ENCODE measurements at places on chromosomes 6 and 20.
A peak's percentile ranks its signal among the peaks of the same experiment; 100 is the strongest.

- H3K27ac ChIP-seq, result peak overlapping the region; percentile 65
- H3K27me3 ChIP-seq, result no peaks in the 10 kb centered on the region
- DNase-seq, result no peak
- no peaks in the 10 kb centered on the region for H3K36me3 ChIP-seq
- no peaks in the 10 kb centered on the region for H3K4me1 ChIP-seq
- no peak overlapping the region for H3K4me3 ChIP-seq
Measured at GRCh38 chr6:44049163-44049988, 77.9 kb downstream of the MRPL14 start.

DNA sequence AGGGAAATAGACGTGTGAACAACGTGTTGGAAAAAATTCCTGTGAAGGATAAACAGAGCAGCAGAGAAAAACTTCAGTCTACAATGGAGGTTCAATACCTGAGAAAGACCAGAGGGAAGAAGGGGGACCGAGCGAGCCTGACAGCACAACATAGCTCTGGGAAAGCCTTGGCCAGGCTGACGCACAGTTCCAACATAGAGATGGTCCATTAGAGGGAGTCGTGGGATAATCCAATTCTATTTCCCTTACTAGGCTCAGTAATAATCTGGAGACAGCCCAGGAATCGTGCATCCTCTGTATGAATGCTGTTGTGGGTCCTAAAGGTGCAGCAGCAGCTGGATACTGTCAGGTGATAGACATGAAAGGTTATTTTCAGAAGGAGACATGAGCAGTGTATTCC lies 370.8 kb upstream of the BTBD3 start:
- no peak overlapping the region for H3K27ac ChIP-seq
- H3K4me1 ChIP-seq, result no peaks in the 10 kb centered on the region
- no peak for DNase-seq
- H3K36me3 ChIP-seq, result no peaks in the 10 kb centered on the region
- no peaks in the 10 kb centered on the region for H3K27me3 ChIP-seq
- H3K4me3 ChIP-seq, result no peak overlapping the region

DNA sequence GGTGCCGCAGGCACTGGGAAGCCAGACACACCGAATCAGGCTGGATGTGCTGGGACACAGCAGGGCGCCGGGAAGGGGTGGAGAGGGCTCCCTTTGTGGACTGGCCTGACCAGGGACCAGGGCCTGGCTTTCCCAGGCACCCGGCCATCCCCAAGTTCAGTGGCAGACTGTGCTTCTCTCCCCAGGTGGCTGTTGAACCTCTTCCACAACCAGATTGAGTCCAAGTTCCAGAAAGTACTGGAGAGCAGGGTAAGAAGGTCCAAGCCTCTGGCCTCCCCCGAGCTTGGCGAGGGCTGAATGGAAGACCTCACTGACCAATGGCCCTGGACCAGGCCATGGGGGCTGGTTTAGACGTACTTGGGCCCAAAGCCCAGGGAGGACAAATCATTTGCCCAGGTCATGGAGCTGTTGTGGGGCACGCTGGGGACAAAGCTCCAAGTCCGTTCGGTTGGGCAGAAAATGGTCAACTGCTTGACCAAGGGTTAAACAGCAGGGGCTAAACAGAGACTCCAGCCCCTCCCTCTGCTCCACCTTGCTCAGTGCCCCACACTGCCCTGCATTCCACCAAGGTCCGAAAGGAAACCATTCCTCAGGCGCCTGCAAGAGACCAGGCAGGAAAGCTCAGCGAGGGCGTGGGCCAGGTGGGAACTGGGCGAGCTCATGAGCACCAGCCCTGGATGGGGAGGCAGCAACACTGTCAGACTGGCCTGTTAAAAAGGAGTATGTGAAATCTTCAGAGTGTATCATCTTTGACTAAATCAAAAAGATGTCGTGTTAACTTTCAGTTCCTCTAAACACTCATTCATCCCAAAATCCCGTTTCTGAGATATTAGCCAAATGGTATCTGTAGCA lies 9.1 kb downstream of the LBP start:
- no peak overlapping the region for H3K27ac ChIP-seq
- H3K4me1 ChIP-seq, result no peaks in the 10 kb centered on the region
- no peaks in the 10 kb centered on the region for H3K27me3 ChIP-seq
- H3K4me3 ChIP-seq, result no peak overlapping the region
- no peak for DNase-seq
- H3K36me3 ChIP-seq, result no peaks in the 10 kb centered on the region

GRCh38 chr6:53048431-53049195 lies 16.6 kb upstream of the FBXO9 start:
- H3K27me3 ChIP-seq, result no peaks in the 10 kb centered on the region
- peaks cover 22% of the 10 kb centered on the region for H3K4me1 ChIP-seq
- H3K27ac ChIP-seq, result no peak overlapping the region
- no peak overlapping the region for H3K4me3 ChIP-seq

- no peak overlapping the region for H3K27ac ChIP-seq
- no peak overlapping the region for H3K4me3 ChIP-seq
- H3K36me3 ChIP-seq, result no peaks in the 10 kb centered on the region
Measured at GRCh38 chr20:23162887-23163286, 76.8 kb upstream of the CD93 start.

DNA sequence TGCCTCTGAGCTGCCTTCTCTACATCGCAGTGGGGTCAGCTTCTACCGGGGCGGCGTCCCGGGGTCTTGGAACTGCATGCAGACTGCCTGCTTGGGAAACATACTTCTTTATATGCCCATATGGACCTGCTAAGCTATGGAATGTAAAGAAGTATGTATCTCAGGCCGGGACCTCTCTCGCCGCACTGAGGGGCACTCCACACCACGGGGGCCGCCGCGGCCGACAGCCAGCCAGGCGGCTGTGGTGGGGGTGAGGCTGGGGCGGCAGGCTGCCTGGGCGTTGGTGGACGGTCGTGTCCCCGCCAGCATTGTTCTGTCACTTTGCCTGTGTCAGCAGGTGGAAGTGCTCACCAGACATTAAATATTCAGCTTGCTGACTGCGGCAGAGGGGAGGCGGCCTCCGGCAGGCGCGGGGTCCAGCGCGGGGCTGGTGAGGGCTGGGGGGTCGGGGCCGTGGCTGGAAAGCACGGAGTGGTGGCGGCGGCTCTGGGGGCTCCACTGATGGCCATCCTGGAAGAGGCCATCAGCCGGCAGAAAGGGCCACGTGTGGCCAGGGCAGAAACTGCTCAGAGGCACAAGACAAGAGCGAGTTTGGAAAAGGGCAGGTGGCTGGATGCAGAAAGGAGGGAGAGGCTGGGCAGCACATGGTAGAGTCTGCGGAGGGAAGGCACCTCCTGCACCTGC lies 78.6 kb upstream of the GATA5 start:
- peaks cover 63% of the 10 kb centered on the region for H3K36me3 ChIP-seq
- H3K4me3 ChIP-seq, result peak overlapping the region; percentile 63
- H3K27ac ChIP-seq, result peak overlapping the region; percentile 92
- H3K27me3 ChIP-seq, result no peaks in the 10 kb centered on the region
- peaks cover 59% of the 10 kb centered on the region for H3K4me1 ChIP-seq
- no peak for DNase-seq

DNA sequence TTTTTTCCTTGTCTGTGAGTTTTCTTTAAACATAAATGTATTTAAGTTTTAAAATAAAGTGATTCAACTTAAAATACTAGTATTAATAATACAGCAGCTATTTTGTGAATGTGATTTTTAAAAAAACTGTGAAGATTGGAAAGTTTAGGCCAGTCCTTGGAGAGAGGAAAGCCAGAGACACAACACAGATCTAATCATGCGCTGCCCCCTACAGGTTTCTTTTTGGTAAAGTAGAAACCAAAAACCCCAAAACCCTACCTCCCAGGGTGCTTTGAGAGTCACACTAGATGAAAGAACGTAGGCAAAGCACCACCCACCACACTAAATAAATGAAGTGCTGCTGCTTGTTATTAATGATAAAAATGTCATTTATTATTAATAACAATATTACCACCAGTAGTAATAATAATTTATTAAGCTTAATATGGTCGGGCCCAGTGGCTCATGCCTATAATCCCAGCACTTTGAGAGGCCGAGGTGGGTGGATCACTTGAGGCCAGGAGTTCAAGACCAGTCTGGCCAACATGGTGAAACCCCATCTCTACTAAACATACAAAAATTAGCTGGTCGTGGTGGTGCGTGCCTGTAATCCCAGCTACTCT lies 33.7 kb downstream of the SLC9A8 start:
- no peak overlapping the region for H3K27ac ChIP-seq
- H3K4me1 ChIP-seq, result peaks cover 5% of the 10 kb centered on the region
- no peaks in the 10 kb centered on the region for H3K27me3 ChIP-seq
- peaks cover 20% of the 10 kb centered on the region for H3K36me3 ChIP-seq
- no peak for DNase-seq
- H3K4me3 ChIP-seq, result no peak overlapping the region

DNA sequence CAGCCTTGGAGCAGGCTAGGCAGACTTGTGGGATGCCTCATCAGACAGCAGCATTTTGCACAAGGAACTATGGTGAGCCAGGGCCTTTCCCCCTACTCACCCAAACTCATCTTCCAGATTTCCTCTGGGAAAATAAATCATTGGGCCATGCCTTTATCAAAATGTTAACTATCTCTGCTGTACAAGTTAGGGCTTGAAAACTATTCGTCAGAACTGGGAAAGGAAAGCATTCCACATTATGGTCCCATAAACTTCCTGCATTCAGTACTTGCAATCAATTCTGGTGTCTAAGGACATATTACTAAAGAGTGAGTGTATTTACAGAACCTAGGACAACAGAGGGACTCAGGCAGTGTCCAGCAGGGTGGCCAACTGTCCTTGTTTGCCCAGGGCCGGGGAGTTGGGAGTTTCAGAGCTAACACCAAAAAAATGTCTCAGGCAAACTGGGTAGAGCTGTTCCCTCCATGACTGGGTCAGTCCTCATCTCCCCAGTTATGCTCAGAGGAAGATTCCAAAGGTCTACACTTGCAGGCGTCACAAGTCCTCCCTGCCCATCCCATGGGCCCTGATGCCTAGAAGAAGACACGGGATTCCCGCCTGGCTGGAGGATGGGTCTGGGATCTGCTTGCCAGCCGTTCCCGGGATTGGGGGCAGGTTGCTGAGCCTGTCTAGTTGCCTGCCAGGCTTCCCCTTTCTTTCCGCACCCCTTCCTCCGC lies 72.2 kb downstream of the SLC22A3 start:
- H3K27me3 ChIP-seq, result no peaks in the 10 kb centered on the region
- peak overlapping the region; percentile 46 for H3K27ac ChIP-seq
- no peak for DNase-seq

GRCh38 chr6:129672881-129673631 lies 36.9 kb downstream of the ARHGAP18 start:
- no peaks in the 10 kb centered on the region for H3K27me3 ChIP-seq
- no peak overlapping the region for H3K4me3 ChIP-seq
- H3K27ac ChIP-seq, result peak overlapping the region; percentile 58
- H3K4me1 ChIP-seq, result no peaks in the 10 kb centered on the region
- no peaks in the 10 kb centered on the region for H3K36me3 ChIP-seq

- H3K27me3 ChIP-seq, result no peaks in the 10 kb centered on the region
- no peak overlapping the region for H3K4me3 ChIP-seq
- no peaks in the 10 kb centered on the region for H3K36me3 ChIP-seq
- no peak for DNase-seq
- peaks cover 22% of the 10 kb centered on the region for H3K4me1 ChIP-seq
- H3K27ac ChIP-seq, result no peak overlapping the region
Measured at GRCh38 chr6:1766654-1767053, 156.9 kb downstream of the FOXC1 start.

- DNase-seq, result no peak
- no peaks in the 10 kb centered on the region for H3K27me3 ChIP-seq
- H3K4me3 ChIP-seq, result no peak overlapping the region
- no peaks in the 10 kb centered on the region for H3K4me1 ChIP-seq
Measured at GRCh38 chr20:51276296-51276695, 253.4 kb upstream of the KCNG1 start.

DNA sequence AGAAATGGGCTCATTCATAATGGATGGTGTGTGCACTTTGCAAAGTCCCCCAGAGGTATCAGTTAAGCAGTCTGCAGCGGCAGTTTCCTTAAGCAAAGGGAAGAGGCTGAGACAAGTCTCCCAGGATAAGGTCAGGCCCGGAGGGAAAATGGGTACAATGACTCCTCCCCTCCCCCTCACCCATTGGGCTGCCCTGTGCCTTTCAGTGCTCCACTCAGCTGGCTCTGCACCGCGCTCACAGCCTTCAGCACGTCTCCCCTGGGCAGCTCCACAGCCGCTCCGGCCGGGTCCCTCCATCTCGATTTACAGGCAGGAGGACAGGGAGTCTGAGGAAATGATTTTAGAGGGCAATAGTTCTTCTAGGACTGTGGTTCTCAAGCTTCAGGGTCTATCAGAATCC lies 264.8 kb downstream of the LRFN2 start:
- H3K36me3 ChIP-seq, result no peaks in the 10 kb centered on the region
- no peak for DNase-seq
- no peak overlapping the region for H3K4me3 ChIP-seq
- H3K27ac ChIP-seq, result no peak overlapping the region
- H3K4me1 ChIP-seq, result no peaks in the 10 kb centered on the region

GRCh38 chr6:3208098-3208774 lies 19.2 kb downstream of the TUBB2B start:
- H3K4me1 ChIP-seq, result peaks cover 5% of the 10 kb centered on the region
- DNase-seq, result peak; percentile 73
- no peaks in the 10 kb centered on the region for H3K36me3 ChIP-seq

GRCh38 chr6:165661664-165662025 lies 1.4 kb downstream of the PDE10A start:
- DNase-seq, result no peak
- H3K27ac ChIP-seq, result peak overlapping the region; percentile 66
- H3K36me3 ChIP-seq, result no peaks in the 10 kb centered on the region
- peaks cover 42% of the 10 kb centered on the region for H3K4me1 ChIP-seq
- H3K27me3 ChIP-seq, result peaks cover 19% of the 10 kb centered on the region
- peak overlapping the region; percentile 43 for H3K4me3 ChIP-seq

- no peak for DNase-seq
- H3K4me3 ChIP-seq, result no peak overlapping the region
- no peak overlapping the region for H3K27ac ChIP-seq
- no peaks in the 10 kb centered on the region for H3K36me3 ChIP-seq
Measured at GRCh38 chr6:135306740-135307420, 125.8 kb downstream of the MYB start.

GRCh38 chr6:20095436-20095835 lies 116.8 kb downstream of the MBOAT1 start:
- H3K27ac ChIP-seq, result no peak overlapping the region
- H3K36me3 ChIP-seq, result no peaks in the 10 kb centered on the region
- no peak for DNase-seq
- no peaks in the 10 kb centered on the region for H3K27me3 ChIP-seq
- no peaks in the 10 kb centered on the region for H3K4me1 ChIP-seq
- H3K4me3 ChIP-seq, result no peak overlapping the region

GRCh38 chr6:154605178-154605881 lies 94.8 kb upstream of the CNKSR3 start:
- DNase-seq, result no peak
- no peaks in the 10 kb centered on the region for H3K36me3 ChIP-seq
- H3K27me3 ChIP-seq, result no peaks in the 10 kb centered on the region
- H3K27ac ChIP-seq, result no peak overlapping the region
- no peaks in the 10 kb centered on the region for H3K4me1 ChIP-seq

Data from right atrium auricular region (tissue), 2 donors.